Brain microvascular endothelial cell (primary cell): ENCODE measurements at places on chromosomes 6 and 20.

- DNase-seq = no peak
Measured at GRCh38 chr20:53282217-53282955, 310.2 kb downstream of the TSHZ2 start.

GRCh38 chr6:156634951-156635371 lies 142.2 kb upstream of the ARID1B start:
- DNase-seq = no peak

DNA sequence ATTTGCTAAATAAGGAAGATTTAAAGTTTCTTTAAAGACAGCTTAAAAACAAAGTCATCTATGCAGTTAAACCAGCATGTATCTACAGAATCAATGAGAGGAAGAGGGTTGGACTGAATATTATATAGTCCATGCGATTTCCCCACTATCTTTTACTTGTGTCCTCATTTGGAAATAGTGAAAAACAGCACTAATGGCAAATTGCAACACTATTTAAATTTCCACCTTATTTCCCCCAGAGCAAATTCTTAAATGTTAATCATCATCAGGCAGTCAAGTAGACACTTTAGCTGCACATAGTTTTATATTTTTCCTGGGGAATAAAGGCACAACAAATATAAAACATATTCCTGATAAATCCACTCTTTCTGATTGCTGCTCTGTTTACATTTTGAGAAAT lies 114.6 kb downstream of the LCA5 start:
- no peak for DNase-seq

DNA sequence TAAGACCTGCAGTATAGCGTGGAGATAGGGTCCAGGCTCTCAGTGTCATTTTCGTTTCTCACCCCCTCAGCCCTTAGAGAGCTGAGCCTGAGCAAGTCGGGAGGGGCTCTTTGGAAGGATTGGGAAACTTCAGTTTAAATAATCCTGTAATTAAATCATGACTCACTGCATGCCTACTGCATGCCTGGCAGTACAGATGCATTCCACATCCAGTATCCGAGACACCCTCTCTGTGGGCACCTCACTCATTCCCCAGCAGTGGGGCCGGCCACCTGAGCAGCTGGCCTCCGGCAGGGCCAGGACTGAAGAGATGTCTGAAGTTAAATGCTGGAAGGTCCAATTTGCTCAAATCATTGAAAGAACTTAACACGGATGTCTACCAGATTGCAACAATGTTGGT lies 316.6 kb downstream of the THBS2 start:
- DNase-seq = no peak
